ENCODE measurements at places on chromosomes 5 and 9.

DNA sequence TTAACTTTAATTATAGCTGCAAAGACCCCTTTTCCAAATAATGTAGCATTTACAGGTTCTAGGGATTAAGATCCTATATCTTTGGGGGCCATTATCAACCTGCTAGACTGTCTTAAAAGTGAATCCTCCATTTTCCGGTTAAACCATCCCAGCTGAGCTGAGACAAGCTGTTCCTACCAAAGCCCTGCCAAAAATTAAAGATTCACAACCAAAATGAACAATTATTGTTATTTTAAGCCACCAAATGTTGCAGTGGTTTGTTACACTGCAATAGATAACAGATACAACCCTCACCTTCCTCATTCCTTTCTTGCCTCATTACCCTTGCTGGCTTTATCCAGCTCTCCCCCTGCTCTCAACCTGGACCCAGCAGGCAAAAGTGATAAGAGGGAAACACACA lies 343.4 kb downstream of the CDK5RAP2 start:
- DNase-seq: no peak

DNA sequence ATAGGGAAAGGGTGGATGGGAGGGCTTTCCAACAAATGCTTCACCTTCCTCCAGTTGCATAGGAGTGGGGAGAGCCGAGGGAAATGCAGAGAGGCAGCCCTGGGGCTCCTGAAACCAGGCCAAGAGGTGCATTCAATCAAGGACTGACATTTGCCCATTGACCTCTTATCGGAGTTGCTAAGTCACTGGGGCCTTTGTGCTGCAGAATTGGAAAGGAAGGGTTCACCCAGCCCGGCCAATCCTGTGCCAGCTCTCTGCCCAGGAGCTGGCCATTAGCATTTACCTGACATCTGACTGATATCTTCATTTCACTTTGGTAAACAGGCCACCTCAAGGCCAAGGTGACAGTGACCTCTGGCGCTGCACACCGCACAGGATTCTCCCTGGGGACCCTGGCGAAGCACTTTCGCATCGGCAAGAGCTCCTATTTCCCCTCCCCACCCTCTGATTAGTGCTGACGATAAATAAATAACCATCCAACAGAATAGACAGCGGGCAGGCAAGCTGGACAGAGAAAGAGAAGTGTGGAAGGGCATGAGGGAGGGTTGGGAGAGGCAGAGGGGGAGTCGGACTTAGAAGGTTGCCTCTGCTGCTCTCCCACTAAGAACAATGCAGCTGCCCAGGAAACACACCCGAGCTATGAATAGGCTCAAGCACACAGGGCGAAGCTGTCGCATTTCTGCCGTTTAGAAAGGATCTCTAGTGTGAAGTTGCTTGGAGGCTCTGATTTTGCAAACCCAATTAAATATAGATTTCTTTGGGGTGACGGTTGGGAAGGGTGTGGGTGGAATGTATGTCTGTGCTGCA lies 57.0 kb upstream of the BOD1 start:
- DNase-seq: no peak

GRCh38 chr9:35548571-35548970 lies 56.5 kb upstream of the TESK1 start:
- DNase-seq: no peak

GRCh38 chr9:134458207-134459108 lies 132.2 kb downstream of the RXRA start:
- no peak for DNase-seq

DNA sequence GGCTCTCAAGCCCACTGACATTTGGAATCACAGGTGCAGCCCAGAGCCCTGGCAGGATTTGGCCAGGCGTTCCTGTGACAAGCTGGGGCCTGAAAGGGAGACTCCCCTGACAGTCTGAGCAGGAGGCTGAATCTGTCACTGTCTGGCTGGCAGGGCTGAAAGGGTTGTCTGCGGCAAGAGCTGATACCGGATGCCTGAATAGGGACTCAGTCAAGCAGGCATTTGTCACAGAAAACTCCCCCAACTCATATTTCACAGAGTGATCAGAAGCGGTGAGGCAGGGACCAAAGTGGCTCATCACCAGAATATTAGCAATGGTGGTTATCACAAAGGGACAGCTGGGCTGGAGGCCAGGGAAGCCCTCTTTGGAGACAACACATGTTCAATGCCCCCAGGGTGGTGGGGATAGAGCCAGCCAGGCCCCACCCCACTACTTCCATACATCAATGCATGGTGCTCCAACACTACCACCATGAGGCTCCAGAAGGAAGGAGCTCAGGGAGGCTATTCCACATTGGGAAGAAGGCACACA lies 295.5 kb downstream of the DTWD2 start:
- DNase-seq: no peak

DNA sequence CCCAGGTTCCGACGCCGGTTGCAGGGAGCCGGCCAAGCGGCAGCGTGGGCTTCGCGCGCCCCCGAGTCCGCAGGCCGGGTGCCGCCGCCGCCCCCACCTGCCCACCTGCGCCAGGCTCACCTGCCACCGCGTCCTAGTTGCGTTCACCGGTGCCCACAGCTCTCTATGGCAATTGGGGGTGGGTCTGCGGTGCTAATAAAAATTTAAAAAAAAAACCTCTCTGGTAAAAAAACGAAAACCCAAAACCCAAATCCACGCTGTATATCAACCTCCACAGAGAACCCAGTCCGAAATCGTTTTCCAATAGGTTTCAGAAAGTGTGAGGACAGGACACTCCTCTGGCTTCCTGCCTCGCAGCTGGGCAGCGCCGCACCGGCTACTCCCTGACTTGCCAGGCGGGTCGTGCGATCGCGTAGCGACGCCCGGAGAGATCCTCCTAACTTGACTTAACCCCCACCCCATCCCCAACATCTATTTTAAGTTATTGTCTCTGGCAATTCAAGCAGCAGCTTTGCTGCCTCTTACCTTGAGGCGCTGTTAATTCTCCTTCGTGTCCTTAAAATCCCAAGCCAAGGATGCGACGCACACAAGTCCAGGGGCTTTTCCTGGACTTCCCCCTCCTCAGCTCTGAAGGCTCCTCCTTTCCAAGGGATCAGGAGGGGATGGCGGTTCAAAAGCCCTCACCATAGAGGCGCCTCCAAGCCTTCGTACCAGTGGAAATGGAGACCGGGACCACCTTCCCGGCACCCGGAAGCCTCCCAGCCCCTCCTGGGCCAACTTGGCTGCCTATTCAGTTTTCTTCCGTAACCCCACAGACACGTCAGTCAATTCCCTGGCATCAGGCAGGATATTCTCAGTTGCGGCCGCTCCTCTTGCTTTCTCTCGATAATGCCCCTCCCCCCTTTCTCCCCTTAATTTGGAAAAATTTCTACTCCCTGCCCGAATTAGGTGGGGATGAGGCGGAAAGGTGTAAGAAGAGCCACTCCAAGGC lies 1639.4 kb upstream of the C9orf72 start:
- no peak for DNase-seq

DNA sequence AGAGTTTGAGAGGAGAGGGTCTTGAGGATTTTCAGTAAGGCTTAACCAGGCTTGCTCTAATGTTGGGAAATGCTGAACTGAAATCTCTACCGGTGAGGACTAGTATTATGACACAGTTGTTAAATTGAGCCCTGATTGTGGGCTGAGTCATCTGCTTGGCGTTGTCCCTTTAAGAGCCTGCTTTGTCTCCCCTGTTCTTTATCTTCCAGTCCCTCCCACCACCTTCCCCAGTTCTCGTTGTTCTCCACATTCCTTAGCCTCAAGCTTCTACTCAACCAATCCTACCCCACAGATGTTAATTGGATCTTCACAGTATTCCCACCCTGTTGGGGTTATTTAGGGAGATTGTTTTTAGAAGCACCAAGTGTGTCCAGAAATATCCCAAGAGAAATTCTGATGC lies 57.6 kb downstream of the ANKRD55 start:
- no peak for DNase-seq

GRCh38 chr5:39505363-39505762 lies 80.6 kb upstream of the DAB2 start:
- DNase-seq: no peak

DNA sequence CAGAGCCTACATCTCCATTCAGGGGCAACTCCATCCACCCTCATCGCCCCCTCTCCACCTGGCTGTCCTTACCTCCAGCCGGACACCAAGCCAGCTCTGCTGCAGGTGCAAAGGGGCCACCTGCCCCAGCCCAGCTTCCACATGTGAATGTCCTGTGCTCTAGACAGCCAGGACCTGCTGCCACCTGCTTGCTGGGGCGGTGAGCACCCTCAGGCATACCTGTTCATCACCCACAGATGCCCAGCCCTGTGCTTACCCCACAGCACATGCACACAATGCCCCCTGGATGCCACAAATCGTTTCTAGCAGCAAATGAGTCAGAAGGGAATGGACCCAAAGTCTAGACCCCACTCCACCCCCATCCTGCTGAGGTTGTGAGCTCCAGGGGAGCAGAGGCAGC lies 13.3 kb upstream of the NKD2 start:
- DNase-seq: no peak

DNA sequence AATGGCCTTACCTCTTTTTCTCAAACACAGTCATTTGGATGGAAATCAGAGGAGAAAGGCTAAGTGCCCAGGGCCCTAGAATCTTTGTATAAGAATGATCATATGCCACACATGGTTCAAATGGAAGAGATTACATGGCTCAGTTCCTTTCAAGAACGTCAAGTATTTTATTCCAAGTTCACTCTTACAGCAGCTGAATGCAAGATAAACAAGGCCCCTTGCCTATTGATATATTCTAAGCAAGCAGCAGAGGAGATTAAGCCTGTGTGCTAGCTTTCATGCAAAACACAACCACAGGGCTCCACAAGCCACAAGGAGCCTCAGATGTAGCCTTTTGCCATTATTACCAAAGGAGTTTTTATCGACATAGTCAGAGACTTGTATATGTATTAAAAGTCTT lies 55.3 kb upstream of the SLCO6A1 start:
- DNase-seq: no peak

Data from stimulated activated CD4-positive, alpha-beta T cell treated with anti-CD3 and anti-CD28 coated beads, Interleukin-1b, Interleukin-23, amount 100 ng/mL, for 1 hour (primary cell).